ENCODE measurements at places on chromosomes 5 and 9.
A peak's percentile ranks its signal among the peaks of the same experiment; 100 is the strongest.

DNA sequence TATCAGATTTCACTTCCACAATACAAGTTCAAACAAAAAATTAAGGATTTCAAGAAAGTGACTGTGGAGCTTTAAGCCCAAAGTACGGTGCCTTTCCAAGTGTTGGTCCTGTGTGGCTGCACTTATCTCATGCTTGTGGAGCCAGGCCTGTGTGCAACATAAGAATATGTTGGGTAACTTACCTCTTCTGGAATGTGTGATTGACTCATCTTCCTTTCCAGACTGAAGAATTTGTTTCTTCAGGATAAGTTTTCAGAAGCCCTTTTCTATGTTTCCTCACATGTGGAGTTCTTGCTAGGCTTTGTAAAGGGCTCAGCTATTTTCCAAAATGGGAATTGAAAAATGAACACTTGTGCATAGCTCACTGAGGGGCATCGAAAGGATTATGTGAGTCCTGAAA, 485.1 kb upstream of the PAPPA start:
- peak; percentile 34 for DNase-seq

GRCh38 chr9:104850786-104851545, 77.0 kb downstream of the ABCA1 start:
- no peak for DNase-seq

GRCh38 chr9:136808075-136808805, 492 bp downstream of the RABL6 start:
- peak; percentile 14 for DNase-seq

GRCh38 chr9:70065572-70065971, 21.9 kb downstream of the MAMDC2 start:
- no peak for DNase-seq

DNA sequence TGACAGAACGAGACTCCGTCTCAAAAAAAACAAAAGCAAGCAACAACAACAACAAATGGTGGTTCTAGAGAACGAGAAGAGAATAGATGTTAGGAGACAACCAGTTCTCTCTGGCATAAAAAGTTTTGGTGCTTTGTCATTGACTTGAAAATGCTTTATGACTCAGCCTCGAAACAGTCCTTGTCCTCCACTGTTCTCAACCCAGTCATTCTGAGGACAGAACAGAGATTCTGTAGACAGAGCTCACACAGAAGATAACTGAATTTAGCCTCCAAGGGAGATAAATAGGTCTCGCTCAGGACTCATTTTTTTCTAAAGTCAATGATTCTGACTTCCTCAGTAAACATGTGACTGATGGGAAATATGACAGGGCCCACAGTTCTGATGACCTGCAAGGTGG, 76.0 kb upstream of the FSTL4 start:
- DNase-seq, result peak; percentile 25

DNA sequence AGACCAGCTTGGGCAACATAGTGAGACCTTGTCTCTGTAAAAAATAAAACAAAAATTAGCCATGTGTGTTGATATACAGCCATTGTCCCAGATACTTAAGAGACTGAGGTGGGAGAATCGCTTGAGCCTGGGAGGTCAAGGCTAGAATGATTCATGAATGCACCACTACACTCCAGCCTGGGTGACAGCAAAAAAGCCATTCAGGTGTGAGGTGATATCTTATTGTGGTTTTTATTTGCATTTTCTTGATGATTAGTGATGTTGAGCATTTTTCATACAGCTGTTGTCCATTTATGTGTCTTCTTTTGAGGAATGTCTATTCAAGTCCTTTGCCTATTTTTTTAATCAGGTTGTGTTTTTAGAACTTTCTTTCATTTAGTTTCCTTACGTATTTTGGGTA, 23.2 kb downstream of the MTAP start:
- DNase-seq, result no peak

DNA sequence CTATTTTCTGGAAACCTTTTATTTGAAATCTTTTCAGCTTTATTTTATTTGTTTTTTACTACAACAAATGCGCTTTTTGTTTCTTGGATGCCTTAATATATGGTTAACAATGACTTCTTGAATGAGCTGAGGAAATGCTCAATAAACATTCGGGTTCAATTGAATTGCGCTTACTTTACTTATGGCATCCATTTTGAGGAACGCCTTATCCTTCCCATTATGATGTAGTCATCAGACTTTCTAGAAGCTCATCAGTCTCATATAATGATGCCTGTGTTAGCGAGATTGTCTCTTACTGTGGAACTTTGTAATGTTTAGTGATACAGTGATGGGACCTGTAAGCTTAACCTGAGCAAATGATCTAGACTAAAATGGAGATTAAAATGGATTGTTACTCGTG, 916 bp downstream of the SHLD3 start:
- DNase-seq, result no peak

Measured in urothelium cell line (cell line).